ENCODE measurements at places on chromosomes 5 and 9.

GRCh38 chr9:127333221-127334064 lies 63.5 kb upstream of the SLC2A8 start:
- DNase-seq: no peak

DNA sequence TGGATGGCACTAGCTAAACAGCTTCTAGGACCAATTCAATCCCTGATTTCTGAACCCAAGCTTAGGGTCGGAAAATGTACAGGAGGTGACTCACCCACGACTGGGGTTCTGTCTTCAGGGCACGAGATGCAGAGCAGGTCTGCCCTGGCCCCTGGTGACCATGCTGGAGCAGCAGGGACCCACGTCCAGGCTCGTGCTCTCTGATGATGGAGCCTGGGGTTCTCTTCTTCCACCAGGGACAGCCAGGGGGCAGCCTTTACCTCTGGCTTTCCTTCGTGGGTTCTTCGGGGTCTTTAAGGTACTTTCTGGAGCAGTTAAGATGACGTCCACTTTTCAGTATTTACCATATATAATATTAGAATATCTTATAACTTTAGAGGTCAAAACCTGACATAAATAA lies 2.1 kb downstream of the CFAP77 start:
- DNase-seq: no peak

GRCh38 chr9:124010665-124011321 lies 775 bp upstream of the LHX2 start:
- DNase-seq: no peak

DNA sequence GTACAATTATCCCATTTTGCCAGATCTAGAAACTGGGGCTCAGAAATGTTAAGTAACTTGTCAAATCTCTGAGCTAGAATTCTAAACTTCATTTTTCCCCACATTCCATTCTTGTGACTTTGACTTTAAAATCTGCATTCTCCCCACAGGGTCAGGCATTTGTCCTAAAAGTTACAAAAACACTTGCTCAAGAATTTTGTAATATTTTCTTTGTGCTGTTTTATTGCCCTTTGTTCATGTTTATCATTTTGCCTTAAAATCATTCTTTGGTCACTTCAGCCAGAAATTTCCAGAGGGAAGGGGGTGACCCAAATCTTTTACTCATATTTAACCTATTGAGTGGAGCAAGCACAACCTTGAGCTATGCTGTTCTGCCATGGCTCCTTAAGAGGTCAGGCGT lies 120.1 kb upstream of the CCL21 start:
- DNase-seq: no peak

- no peak for DNase-seq
Observed at GRCh38 chr5:849651-850301, 1.0 kb downstream of the ZDHHC11 start.

DNA sequence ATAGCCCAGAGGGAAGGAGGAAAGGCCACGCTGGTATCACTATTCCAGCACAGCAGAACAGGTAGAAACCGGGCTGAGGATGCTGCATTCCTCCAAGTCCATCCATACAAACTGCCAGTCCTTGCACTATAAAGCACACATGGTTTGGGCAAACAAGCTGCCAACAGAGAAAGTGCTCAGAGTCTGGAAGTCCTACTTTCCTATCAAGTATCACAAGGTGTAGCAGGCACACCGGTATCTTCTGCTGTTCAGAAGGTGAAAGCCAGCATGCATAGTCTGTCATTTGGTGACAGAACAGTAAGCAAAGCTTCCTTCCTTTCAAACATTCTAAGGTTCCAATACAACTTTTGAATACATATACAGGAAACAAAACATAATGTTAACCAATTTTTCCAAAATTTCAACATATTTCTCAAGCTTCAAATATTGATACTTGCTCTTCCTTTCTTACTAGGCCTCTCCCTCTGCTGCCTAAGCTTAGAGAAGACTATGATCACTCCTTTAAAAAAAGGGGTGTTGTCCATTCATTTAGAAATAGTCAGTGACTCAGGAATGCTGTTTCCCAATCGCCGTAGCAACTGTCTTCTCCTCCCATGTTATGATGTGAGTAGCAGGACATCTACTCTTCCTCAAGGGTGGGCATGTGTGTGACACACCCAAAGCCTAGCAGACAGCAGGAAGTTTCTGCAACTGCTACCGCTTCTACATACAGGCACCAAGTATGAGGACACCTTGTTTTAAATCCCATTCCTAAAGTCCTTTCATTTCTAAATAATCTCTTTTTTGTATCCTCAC lies 14.7 kb downstream of the DIAPH1 start:
- no peak for DNase-seq

- DNase-seq: no peak
Observed at GRCh38 chr9:33167972-33168461, 881 bp upstream of the B4GALT1 start.

GRCh38 chr5:81778642-81779041 lies 27.7 kb upstream of the SSBP2 start:
- DNase-seq: no peak

DNA sequence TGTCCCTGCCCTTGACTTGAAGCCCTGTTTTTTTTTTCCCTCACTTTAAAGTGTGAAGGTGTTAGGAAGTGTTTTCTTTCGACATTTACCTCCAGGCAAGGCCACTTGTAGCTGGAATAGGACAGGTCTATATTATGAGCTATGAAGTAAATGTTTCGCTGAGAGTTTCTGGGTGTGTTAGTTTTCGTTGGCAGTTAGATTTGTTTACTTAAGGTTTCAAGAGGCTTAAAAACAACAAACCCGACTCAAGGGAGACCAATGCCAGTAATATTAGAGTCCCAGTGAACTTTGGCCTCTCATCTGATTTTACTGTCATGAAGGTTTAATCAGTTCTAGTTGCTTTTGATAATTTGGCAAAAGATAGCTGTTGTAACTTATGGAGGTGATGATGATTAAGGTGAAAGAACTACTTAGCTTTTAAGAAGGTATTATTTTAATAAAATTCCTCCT lies 25.2 kb downstream of the OCLN start:
- DNase-seq: no peak

DNA sequence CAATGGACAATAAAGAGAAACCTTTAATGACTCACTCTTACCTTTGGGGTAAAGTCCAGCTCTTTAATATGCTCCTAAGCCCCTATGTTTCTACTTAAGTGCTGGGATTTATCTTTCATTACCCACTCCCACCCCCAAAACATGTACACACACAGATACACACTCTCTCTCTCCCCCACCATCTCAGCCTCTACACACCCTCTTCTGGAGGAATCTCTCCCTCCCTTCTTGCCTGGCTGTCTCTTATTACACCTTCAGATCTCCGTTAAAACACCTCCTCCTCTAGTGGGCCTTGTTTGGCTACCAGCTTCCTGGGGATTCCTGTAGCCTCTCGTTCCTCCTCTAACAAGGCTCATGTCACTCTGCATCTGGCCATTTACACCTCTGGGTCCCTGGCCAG lies 6.9 kb downstream of the GPRIN1 start:
- DNase-seq: no peak

- DNase-seq: no peak
Observed at GRCh38 chr5:68538814-68539420, 323.4 kb downstream of the PIK3R1 start.

GRCh38 chr9:5008202-5008601 lies 23.1 kb downstream of the JAK2 start:
- no peak for DNase-seq

DNA sequence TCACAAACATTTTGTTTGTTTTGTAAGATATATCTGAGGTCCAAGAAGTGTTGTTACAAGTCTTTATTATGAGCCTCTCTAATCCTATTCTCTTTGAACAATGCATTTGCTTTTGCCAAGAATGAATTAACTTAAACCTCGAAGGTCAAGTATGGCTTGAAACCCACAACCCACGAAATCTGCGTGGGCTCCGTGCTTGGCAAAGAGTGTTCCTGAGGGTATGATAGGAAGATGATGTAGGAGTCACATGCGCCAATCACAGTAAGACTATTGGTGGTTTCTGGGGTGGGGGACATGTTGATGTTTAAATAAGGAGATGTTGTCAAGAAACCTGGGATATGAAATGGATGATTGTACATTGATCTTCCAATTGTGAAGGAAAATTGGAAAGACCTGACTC lies 330.8 kb upstream of the RFX3 start:
- no peak for DNase-seq

DNA sequence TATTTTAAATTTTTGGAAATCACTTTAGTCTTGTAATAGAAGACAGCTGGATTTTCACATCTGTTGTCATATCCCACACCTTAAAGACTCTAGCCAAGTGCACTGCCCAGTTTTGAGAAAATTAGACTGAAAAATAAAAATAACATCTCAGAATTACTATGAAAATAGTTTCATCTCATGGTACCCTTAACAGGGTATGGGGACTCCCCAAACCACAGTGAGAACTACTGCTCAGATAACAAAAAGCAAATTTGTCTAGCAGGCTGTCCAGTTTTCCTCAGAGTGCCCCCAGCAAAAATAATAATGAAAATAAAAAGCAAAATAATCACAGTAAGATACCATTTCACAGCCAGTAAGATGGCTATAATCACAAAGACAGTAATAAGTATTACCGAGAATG lies 6.5 kb downstream of the UBQLN1 start:
- DNase-seq: no peak

DNA sequence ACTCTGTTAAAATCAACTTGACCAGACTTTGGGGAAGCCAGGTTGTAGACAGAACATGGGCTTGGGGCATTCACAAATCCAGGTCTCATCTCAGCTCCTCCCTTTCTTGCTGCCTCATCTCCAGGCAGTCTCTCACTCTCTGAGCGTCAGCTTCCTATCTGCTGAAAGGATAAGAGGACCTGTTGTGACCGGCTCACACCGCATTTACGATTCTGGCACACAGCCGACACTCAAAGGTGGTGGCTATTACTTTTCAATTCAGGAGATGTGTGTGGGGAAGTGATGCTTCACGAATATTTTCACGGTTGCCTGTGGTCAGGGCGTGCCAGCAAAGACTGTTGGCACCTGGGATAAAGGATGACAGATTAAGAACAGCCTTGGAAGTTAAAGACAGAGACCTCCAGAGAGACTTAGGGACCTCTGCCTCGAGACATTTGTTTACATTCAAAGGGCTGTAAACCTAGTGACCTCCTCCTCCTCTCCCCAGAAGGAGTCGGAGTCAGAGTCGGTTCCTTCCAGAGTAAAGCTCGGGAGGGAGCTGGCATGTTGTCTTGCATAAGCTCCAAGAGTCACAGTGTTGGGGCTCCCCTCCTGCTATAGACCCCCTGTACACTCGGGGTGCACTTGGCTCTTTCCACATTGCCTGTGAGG lies 83.2 kb downstream of the AK8 start:
- no peak for DNase-seq

- DNase-seq: no peak
Observed at GRCh38 chr5:118883362-118883761, 105.0 kb downstream of the DTWD2 start.

GRCh38 chr5:169576181-169576598 lies 7.4 kb upstream of the SPDL1 start:
- no peak for DNase-seq

DNA sequence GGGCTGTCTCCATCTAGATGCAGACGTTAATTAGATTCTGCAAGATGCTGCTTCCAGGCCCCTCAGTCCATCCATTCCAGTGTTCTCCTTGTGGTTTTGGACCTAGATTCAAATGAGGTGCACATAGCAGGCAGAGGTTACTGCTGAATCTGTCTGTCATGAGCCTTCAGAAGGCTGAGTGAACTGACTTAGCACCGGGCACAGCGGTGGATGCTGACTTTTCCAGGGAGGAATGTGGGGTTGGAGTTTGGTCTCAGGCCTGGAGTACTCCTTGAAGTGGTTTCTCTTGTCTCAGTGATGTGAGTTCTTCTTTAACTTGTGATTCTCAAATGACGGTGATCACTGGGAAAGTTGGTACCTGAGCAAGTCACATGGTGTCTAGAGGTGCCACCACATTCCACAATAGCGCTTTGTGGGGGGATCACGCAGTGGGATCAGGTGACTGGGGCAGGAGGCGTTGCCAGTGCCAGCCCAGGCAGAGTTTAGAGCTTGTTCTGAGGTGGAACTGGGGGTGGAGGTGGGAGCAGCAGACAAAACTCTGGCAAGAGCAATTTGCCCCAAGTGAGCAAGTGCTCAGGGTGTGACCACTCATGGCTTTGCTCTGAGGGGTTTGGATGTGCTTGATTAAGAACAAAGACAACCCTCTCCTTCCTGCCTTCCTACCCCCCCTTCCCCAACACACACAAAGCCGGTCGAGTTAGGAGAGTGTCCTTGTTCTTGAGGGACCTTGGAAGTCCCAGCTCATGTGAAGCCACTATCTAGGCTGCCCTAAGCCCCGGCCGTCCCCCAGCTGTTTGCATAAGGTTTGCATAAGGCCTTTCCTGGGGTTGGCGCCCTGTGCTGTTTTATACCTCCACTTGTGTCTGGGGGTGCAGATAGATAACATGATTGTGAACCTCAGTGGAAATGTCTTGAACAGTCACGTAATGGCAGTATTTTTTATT lies 25.1 kb downstream of the JADE2 start:
- DNase-seq: no peak

DNA sequence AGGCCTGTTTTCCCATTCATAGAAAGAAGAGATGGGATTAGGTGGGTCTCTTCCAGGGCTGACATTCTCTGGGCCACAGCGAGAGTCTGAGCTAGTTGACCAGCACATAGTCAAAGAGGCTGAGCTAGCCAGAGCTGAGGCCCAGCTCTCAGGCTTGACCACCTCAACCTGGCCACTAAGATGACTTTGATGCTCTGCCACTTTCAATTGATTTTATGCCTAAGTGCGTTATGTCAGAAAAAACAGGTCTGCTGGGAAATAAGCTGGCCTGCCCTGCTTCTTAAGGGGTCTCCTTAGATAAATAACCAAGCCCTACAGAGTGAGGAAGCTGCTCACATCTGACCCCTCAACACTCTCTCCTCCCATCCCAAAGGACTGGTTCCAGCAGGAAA lies 20.0 kb upstream of the RAB14 start:
- DNase-seq: no peak

DNA sequence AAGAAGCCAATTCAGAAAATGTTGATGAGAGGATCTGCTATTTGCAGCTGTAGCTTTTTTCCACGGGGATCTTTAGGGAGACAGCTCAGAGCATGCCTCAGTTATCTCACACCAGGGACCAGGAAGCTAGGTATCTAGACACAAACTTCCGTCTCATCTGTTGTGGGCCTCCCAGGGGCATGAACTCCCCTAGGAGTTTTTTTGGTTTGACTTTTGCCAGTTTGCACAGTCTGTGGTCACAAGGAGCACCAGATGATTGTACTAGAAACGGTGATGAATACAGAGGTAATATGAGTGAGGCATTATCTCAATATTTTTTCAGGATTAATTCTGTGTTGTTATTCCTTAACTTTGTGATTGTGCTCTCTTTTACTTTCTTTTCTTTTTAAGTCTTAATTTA lies 533.2 kb upstream of the SEMA6A start:
- no peak for DNase-seq

- no peak for DNase-seq
Observed at GRCh38 chr5:108548684-108549596, 167.0 kb upstream of the FBXL17 start.

DNA sequence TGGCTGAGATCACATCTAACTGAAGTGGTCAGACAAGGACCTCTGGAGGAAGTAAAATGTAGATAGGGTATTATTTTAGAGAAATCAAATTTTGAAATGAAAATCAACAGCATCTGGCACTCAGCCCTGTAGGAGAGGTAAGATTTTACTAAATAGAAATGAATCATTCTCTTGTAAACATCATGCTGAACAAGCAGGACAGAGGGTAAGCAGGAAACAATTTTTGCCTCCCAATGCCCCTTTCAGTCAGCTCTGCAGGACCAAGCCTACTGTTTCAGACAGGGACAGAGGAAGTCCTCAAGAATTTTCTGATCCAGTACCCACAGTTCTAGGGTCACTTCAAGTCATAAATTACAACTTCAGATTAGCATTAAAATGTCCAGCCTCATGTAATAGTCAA lies 190.1 kb downstream of the ESM1 start:
- DNase-seq: no peak

All from activated T-helper 1 cell treated with Interleukin-2 at 50 U/mL for 16 hours (primary cell).